Activated CD8-positive, alpha-beta memory T cell treated with anti-CD3 and anti-CD28 coated beads, Interleukin-2, amount 10 ng/mL, durations not matched to agents 7 days and 5 days (primary cell): ENCODE measurements at places on chromosomes 4 and X. TPM values are rescaled to one million over a fixed set of nuclear protein-coding genes. Genes with fewer than 3 reads are reported as not detected.

- no peak overlapping the region for H3K27ac ChIP-seq
- H3K4me3 ChIP-seq, result no peak overlapping the region
- H3K27me3 ChIP-seq, result no peaks in the 10 kb centered on the region
Observed at GRCh38 chrX:14013054-14013453, 16.6 kb downstream of the GEMIN8 start.

The SMIM43 gene
- total RNA-seq, result not detected

The MAOB gene
- total RNA-seq, result not detected

The ZNF141 gene
- total RNA-seq, result 23.8 TPM

The GASK1B gene
- not detected for total RNA-seq

DNA sequence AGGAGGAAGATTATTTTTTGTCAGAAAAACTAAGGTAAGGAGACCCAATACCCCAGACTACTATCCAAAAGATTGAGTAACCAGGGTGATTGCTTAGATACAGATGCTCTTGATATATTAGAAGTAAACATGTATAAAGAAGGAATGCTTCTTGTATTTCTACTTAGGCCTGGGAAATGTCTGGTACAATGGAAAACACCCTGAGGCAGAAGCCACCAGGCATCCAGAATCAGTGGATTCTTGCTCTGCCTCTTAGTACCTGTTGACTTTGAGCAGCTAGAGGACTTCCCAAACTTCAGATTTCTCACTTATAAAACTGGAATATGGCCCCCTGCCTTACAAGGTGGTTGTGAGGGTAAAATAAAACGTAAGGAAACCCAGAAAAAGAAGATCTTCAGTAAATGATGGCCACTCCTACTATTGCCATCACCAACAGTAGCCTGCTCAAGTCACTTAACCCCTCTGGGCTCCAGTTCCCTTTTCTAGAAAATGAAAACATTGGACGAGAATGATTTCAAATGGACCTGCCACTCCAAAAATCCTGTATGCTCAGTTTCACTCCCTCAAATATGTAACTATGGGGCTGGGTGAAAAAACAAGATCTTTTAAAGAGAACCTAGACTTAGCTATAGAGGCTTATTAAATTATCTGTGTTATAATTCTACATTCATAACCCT is 56.6 kb downstream of the AMELX start:
- H3K27ac ChIP-seq, result no peak overlapping the region
- no peaks in the 10 kb centered on the region for H3K36me3 ChIP-seq
- no peak for DNase-seq
- H3K27me3 ChIP-seq, result no peaks in the 10 kb centered on the region
- H3K4me1 ChIP-seq, result no peaks in the 10 kb centered on the region
- no peak overlapping the region for H3K4me3 ChIP-seq

DNA sequence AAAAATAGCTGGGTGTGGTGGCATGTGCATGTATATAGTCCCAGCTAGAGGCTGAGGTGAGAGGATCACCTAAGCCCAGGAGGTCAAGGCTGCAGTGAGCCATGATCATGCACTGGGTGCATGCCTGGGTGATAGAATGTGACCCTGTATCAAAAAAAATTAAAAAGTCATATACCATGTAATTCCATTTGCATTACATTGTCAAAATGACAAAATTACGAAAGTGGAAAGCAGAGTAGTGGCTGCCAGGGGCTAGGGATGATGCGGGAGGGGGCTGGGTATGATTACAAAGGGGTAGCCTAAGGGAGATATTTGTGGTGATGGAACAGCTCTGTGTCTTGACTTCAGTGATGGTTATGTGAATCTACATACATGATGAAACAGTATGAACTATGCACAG is 97.8 kb downstream of the KDR start:
- no peak for DNase-seq
- no peak overlapping the region for H3K4me3 ChIP-seq
- no peaks in the 10 kb centered on the region for H3K27me3 ChIP-seq

The HSD17B13 gene
- 0.29 TPM for total RNA-seq
